Prostate gland (tissue), 2 donors: ENCODE measurements at places on chromosomes 6 and 20.

DNA sequence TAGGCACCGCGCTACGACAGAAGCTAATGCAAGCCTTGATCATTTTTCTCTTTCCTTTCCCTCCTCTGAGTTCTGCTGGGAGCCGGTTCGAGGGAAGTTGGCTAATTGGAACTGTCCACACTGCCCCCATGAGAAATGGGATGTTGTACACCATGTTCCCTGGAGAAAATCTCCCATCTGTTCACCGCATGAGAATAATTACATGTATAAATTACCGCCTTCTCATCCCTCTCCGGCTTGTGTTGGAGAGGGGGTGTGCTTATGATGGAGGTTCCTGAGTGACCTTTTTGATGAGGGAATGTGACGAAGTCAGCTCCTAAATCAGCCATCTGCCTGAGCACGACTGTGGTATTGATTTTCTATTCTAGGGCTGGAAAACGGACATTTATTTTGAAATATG, 320.2 kb upstream of the SULF2 start:
- DNase-seq, result no peak

DNA sequence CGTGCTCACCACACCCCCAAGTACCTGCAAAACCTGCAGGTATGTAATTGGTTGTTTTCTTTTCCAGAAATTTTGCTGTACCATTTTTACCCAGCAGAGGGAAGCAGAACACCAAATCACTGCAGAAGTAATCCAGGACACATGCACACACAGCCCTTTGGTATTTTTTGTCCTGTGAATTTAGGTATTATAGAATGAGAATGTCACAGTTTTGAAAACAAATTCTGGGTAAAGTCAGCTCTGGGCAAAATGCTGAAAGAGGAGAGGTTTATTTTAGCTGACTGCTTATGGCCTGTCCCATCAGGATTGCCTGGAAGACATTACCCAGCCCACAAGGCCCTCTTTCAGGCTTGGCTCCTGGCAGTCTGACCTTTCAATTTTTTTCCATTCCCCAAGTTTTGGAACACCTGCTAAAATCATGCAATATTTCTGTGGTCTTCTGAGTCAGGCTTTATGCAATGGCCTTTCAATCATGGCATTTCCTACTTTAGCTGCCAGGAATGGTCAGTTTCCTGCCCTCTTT, 3.5 kb upstream of the EFHC1 start:
- peak; percentile 46 for DNase-seq

GRCh38 chr20:31988430-31989015, 20.6 kb downstream of the XKR7 start:
- DNase-seq, result no peak

- peak; percentile 56 for DNase-seq
Measured at GRCh38 chr6:168060521-168060931, 18.5 kb downstream of the FRMD1 start.

GRCh38 chr6:33981861-33982260, 164.0 kb downstream of the GRM4 start:
- DNase-seq, result no peak

DNA sequence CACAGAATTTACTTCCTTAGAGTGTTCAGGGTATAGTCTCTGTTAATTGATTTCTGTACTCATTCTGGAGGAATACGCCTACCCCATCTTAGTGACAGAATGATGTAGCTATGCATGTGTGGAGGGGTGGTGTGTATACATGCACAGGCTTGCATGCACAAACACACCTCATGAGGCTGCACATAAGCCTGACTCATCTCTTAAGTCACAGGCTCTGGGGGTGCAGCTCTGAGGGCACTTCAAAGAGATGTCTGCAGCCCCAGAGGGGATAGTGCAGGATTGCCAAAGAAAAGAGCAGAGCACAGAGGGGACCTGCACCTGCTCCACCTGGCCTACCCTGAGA, 24.6 kb downstream of the TBX18 start:
- DNase-seq, result no peak

- DNase-seq, result peak; percentile 77
Measured at GRCh38 chr20:47318586-47319516, 37.6 kb downstream of the ZMYND8 start.

DNA sequence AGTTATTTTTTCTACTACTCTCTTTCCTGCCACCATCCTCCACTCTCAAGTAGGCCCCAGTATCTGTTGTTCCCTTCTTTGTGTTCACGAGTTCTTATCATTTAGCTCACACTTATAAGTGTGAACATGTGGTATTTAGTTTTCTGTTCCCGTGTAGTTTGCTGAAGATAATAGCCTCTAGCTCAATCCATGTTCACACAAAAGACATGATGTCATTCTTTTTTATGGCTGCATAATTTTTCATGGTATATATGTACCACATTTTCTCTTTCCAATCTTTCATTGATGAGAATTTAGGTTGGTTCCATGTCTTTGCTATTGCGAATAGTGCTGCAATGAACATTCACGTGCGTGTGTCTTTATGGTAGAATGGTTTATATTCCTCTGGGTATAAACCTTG, 237.9 kb upstream of the FERMT1 start:
- no peak for DNase-seq

- DNase-seq, result no peak
Measured at GRCh38 chr20:23877524-23877923, 2.0 kb downstream of the CST5 start.

DNA sequence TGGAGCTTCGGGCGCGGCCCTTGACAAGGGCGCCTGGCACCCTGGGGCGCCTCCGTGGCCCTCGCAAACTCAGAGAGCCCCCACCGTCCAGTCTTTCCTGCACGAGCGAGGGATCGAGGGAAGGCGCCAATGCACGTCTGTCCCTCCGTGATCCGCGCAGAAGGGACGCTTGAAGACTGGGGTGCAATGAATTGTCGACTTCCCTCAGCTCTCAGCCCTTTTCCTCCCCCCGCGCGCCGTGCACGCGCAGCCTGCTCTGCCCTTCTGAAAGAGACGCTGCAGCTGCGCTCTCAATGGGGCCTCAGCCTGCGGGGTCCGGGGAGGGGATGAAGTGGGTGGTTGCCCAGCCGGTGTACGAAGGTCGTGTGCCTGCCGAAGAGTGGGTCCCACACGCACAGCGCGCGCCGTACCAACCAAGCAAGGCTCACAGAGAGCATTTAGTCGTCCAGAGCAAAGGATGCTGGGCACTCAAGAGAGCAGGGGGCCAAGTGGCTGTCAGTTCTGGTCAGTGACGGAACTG, 5.5 kb upstream of the SOX4 start:
- peak; percentile 61 for DNase-seq

DNA sequence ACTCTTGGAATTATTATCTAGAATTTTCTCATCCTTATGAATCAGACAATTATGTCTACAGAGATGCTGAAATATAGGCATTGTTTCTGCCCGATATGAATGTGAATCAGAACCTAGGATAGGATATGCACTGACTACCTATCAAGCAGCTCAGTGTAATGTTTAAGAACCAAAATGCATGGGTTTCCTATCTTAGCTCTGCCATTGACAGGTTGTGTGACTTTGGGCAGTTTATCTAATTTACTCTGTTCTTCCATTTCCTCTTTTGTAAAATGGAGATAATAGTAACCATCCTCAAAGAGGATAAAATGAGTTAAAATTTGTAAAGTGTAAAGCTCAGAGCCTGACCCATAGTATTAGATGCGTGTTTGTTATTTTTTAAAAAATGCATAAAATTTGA, 10.2 kb upstream of the AIG1 start:
- DNase-seq, result no peak

- DNase-seq, result no peak
Measured at GRCh38 chr6:143953922-143954321, 54.1 kb downstream of the PLAGL1 start.

- no peak for DNase-seq
Measured at GRCh38 chr6:30060606-30061091, 416 bp upstream of the POLR1H start.

GRCh38 chr6:5335020-5335419, 73.7 kb downstream of the FARS2 start:
- no peak for DNase-seq

- no peak for DNase-seq
Measured at GRCh38 chr6:152401978-152402377, 235.2 kb downstream of the SYNE1 start.

DNA sequence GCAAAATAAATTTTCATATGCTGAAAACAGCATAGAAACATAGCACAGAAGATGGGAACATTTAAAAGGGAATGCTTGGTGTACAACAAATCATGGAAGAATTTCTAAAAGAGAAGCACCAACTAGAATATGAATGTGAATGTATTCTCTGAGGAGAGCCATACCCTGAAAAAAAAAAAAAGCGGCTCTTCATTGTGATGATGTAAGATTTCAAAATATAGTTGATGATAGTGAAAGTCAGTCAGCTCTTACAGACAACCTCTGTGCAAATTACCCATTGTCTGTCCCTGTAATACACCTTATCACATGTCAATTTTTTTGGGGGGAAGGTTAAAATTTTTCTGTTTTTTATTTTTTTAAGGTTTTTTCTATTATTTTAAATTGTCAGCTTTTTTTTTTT, 58.6 kb upstream of the PTCHD4 start:
- DNase-seq, result no peak

DNA sequence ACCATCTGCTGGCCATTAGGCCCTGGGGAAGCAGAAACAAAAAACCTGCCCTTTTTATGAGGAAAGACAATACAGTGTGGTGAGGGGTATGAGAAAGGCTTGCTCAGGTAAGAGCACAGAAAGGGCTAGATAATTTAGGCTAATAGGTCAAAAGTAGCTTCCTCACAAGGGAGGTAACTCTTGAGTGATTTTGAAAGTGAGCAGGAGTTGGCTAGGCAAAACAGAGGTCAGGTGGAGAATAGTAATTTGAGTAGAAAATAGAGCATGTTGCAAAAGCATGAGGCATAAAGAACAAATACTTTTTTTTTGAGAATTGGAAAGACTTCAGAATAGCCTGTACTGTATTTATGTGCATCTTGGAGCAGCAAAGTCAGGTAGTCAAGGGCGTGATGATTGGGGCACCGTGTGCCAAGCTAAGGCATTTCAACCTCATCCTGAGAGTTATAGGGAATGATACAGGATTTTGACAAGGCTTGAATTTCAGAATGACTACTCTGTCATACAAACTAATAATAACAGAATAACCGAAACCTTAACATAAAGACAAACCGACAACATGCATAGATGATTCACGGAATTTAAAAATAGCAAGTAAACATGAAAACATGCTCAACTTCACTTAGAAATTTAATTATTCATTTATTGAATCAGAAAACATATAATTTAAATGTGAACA, 123.0 kb upstream of the ENPP5 start:
- no peak for DNase-seq

GRCh38 chr6:144418959-144419545, 133.9 kb downstream of the UTRN start:
- no peak for DNase-seq

GRCh38 chr6:55875400-55875799, at the start of gene BMP5:
TSS of gene BMP5 (minus strand) at chr6:55875590. CDS start at chr6:55874865, 725 bp downstream.
- DNase-seq, result no peak

DNA sequence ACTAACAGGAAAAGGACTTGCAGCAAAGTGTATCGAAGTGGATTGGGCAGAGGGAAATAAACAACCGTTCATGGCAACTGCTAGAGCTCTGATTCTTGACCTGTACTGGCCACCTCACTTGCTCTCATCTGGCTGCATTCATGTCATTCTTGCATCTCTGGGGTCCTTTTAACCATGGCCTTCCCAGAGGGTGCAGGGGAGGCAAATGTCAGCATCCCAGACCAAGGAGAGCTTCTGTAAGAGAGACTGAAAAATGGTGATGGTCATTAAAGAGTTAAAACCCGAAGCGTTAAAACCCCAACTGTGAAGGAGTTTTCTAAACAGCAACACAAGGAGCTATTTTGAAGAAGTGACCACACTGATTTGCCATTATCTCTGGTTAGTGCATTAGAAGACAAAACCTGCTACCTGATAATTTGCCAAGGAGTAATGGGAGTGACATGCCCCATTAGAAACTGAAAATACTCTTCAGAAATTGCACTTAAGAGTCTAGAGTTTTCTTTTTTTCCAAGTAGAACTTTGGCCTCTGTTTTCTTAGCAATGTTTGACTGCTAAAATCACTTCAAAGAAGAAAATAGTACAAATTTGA, 62.4 kb downstream of the APCDD1L start:
- no peak for DNase-seq

GRCh38 chr6:166325383-166326042, 16.8 kb downstream of the SFT2D1 start:
- DNase-seq, result no peak

DNA sequence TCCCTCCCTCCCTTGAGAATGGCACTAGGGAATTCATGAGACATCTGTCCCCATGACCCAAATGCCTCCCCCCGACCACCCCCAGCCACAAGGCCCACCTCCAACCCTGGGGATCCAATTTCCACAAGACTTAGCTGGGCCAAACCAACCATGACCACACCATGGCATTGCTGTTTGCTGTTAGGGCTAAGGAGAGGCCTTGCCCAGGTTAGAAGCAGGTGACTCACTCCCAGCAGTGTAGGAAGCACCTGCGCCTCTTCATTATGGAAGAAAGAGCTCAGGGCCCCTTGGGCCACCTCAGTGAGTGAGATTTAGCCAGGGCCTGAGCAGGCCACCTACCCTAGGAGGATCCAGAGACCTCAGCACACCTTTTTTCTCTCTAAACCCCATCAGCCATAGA, 337.9 kb downstream of the TAF4 start:
- DNase-seq, result no peak

DNA sequence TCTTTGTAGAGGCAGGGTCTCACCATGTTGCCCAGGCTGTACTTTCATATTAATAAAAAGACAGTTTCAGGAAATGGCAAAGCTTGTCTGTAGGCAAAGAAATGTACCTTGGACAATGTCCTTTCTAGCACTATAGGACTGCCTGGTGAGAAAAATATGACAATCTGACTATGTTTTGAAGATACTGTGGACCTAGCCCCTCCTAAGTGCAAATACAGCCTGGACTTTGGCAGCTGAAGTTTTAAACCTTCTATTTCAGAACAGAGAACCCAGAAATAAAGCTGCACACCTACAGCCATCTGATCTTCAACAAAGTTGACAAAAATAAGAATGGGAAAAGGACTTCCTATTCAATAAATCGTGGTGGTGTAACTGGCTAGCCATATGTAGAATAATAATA, 18.9 kb upstream of the IL17A start:
- no peak for DNase-seq

- no peak for DNase-seq
Measured at GRCh38 chr6:33779290-33779689, 9.6 kb downstream of the LEMD2 start.

DNA sequence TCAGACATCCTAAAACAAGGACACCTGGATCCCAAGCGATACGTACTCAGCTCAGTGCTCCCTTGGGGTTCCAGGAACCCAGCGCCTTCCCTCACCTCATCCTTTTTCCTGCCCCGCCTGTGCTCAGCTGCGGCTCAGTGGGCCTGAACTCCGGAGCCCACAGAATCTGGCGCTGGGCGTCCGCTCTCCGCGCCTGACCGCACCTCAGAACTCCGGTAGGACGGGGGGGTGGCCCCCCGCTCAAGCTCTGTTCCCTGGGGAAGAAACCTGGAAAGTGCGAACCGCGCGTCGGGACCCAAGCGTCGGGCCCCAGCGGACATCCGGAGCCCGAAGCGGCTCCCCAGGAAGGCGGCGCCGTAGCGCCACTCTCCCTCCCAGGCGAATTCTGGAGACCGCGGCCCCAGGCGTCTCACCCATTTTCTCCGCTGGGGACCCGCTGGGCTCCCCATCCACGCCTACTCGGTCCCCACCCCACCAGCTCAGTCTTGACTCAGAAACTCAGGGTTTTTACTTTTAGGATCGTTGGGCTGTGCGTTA, 336 bp upstream of the LY6G5C start:
- DNase-seq, result peak; percentile 41
